ENCODE measurements at places on chromosomes 12 and 14.

DNA sequence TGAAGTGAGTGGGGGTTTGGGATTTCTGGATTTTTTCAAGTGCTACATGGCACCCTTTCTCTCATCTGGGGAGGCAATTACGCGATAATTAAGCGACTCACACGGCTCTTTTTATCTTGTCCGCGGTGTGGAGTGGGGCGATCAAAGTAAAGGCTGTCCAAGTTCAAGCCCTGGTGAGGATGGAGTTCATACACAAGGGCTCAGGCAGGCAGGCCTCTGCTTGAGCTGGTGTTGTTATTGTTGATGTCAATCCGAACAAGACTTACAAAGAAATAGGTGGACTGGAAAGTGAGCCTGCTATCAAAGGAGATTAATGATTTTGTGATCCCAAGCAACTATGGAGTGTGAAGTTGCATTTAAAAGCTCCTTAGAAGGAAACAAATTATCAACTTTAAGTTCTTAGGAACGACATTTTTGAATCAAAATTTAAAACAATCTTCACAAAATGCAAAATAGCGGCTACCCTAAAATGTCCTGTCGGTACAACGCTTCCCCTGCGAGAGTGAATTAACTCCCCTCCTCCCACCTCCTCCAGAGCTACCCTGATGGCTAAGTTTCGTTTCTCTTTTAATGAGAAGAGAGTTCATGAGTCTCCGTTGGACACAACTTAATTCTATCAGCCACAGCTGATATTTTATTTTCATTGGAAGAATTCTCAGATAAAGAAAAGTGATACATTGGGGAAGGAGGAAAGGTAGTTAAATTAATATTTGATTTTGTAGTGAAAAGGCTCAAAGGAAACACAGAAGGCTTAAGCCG lies 5.9 kb downstream of the FOXA1 start:
- no peak for DNase-seq

GRCh38 chr14:93137864-93138263 lies 22.1 kb upstream of the ITPK1 start:
- no peak for DNase-seq

- no peak for DNase-seq
Measured at GRCh38 chr14:101851736-101852405, 90.4 kb downstream of the PPP2R5C start.

DNA sequence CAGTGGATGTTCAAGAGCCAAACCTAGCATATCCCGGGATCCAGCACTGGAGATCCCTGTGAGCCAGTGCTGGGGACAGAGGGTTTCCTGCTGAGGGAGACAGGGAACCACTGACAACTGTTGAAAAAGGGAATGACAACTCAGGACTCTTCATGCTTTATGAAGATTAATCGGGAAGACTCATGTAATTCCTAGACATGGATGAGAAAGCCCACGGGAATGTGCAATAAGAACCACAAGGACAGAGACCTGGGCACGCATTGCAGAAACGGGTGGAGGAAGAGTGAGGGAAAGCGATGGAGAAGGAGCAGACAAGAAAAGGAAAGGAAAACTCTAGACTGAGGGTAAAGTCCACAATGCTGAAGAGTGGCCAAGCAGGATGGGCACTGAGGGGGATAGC lies 296.0 kb downstream of the PCNX1 start:
- no peak for DNase-seq

- no peak for DNase-seq
Measured at GRCh38 chr14:102911541-102911951, 10.9 kb upstream of the AMN start.

GRCh38 chr14:59631237-59631636 lies 54.6 kb upstream of the CCDC175 start:
- no peak for DNase-seq

DNA sequence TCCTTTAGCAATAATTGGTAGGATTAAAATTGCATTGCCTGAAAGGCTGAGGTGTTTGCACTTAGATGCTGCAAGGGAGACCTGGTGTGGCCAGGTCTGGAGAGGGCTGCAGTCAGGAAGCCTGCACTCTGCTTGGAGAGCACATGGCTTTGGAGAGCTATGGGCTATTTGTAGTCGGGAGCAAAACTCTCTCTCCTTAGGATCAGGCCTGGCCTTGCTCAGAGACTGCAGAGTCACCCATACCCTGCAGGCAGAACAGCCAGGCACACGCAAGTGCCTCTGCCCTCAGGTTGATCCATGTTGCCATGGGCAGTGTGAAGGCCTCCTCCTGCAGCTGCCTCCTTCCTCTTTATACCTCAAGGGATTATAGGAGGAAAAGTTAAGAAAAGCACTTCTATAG lies 26.8 kb downstream of the CKB start:
- no peak for DNase-seq

GRCh38 chr14:62921466-62921865 lies 123.8 kb downstream of the KCNH5 start:
- DNase-seq = no peak

DNA sequence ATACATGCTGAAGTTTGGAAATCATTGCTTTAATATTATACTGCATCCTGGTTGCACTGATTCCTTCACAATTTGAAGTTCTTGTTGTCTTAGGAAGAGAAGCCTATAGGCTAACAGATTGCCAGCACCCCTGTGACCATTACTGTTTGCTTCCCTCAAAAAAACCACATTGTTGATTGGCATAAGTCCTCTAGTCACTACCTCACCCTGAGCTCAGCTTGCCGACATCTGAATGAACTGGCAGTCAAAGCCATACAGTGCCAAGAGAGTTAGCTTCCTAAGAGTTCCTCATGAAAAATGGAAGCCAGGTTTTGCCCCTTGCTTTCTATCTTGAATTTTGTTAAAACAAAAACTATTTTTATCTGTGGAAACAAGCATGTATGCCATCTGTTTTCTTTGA lies 276.1 kb downstream of the SYT1 start:
- DNase-seq = no peak

- DNase-seq = no peak
Measured at GRCh38 chr12:119989731-119990381, 820 bp downstream of the BICDL1 start.

GRCh38 chr12:121224591-121224990 lies 14.7 kb downstream of the P2RX4 start:
- DNase-seq = no peak

DNA sequence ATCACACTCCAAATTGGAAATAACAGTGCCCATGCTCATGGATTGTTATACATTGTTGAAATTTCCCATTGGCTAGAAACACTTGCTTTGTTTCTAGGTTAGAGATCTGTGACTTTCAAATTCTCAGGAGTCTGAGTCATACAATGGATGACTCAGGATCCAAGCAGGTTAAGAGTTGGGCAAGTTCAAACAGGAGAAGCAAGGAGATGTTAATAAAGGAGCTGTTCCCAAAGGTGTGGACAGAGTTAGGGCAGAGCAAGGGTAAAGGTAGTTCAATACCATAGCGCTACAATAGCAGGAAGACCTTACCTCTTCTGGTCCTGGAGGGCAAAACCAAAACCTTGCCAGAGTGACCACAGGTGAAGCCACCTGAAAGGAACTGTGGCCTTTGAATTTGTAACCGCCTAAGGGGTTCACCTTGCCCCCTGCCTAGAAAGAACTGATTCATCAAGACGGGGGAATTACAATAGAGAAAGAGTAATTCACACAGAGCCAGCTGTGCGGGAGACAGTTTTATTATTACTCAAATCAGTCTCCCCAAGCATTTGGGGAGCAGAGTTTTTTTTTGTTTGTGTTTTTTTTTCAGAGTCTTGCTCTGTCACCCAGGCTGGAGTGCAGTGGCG lies 4.2 kb upstream of the AMN1 start:
- no peak for DNase-seq

- DNase-seq = no peak
Measured at GRCh38 chr12:93804392-93805179, 127.4 kb downstream of the CRADD start.

DNA sequence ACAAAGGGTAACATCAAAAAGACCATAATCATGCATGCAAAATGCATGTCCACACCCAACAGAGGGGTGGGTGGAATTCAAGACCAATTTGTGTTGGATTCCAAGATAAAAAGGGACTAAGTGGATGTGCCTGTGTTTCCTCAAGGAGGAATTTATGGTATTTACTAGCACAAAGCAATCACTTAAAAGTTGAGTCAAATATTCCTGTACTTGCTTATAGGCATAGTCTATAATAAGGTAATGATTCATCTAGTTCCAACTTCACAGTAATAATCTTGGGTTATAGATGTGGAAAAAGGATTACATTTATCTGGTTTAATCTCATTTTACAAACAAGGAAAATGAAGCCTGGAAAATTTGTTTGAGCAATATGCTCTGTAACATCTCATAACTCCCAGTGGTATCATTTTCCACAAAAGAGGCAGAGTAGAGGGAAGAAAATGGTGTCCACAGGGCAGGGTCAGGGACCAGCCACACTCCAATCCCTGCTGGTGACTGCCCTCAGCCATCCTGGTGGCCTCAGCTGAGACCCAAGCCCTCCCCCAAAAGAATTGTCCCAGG lies 80.8 kb upstream of the REP15 start:
- DNase-seq = no peak

GRCh38 chr12:110742096-110742717 lies 484 bp downstream of the PPP1CC start:
- no peak for DNase-seq

- DNase-seq = no peak
Measured at GRCh38 chr14:54627219-54627539, 60.3 kb downstream of the SAMD4A start.

GRCh38 chr12:84772281-84772680 lies 140.3 kb downstream of the SLC6A15 start:
- no peak for DNase-seq

DNA sequence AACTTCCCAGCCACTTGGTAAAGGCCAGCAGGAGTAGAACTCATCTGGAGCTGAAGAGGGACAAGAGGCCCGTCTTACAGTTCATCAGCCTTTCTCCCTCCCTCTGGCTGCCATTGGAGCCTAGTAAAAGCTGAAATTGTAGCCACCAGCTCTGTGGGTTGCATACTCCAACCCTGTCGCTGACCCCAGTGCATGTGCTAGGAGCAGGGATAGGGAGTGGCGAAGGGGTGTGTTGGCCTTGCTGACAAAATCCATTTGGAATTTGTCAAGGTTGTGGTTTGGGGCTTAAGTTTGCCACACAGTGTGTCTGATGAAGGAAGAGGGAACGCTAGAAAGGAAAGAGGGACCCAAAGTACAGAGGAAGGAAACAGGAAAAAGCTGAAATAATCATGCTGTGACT lies 4.0 kb upstream of the ARF3 start:
- no peak for DNase-seq

DNA sequence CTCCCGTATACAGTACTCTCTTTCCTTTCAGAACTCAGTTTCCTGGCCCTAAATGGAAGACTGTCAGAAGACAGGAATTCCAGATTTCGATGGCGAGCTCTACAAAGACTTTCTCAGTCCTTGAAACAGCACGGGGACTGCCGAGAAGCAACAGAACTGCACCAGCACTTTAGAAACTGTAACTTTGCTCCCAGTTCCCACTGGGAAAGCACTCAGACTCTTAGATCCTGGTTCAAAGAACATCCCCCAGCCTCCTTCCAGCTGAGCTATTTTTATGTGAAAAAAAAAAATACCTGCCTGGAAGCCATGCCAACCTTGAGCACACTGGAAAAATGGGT lies 1.8 kb downstream of the PXN start:
- no peak for DNase-seq

GRCh38 chr14:73879027-73879426 lies 7.6 kb upstream of the ZNF410 start:
- DNase-seq = no peak

- DNase-seq = no peak
Measured at GRCh38 chr12:5921027-5921909, 23.8 kb downstream of the ANO2 start.

- no peak for DNase-seq
Measured at GRCh38 chr12:89768586-89769482, 60.2 kb upstream of the ATP2B1 start.

GRCh38 chr14:104845834-104846441 lies 19.1 kb upstream of the CEP170B start:
- DNase-seq = no peak

DNA sequence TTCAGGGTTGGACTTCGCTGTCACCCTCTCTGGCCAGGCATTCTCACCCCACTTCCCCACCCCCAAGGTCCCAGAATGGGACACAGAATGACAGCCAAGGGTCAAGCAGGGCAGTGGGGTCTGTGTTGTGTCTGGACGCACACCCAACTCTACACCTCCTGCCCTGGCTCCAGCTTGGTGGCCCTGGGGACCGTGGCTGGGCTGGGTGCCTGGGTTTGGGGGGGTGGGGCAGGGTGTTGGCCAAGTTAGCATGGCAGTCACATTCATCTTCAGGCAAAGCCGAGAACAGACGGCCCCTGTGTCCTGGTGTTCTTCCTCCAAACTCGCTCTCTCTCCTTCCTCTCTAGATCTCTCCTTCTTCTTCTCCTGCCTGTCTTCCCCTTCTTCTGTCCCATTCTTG lies 5.6 kb downstream of the LRP1 start:
- no peak for DNase-seq

DNA sequence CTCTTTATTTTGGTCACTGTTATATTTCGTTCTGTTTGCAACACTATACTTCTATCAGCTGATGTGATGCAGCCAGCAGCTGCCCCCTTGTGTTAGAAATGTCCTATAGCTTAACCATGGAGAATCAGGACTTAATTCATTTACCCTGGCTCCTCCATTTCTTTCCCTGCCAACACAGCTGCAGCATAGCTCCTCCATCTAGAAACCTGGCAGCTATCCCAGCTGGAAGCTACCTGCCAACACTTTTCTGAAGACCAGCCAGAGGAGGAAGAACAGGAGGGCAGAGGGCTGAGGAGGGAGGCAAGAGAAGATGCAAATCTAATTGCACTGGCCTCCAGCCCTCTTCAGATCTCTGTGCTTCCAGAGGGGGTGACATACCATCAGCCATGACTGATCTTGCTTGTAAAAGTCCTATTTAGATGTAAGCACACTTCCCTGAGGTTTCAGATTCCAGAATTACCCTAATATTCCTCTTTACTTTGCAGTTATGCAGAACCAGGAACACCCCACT lies 156.8 kb upstream of the TMEM260 start:
- DNase-seq = no peak

DNA sequence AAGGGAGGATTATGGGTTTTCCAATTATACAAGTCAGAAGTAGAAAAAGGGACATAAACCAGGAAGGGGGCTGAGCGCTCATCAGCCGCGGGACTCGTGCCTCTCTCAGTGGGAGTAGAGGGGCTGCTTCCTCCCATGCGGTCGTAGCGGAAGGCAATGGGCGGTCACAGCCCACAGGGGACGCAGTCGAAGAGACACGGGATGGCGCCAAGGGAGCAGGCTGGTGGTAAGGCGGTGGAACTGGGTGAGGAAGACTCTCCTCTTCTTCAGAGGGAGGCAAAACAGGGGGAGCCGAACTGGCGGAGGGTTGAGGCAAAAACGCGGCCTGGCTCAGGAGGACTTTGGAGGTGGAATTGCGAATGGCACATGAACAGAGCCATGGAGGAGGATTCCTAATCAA lies 677.7 kb downstream of the TMEM121 start:
- DNase-seq = no peak

DNA sequence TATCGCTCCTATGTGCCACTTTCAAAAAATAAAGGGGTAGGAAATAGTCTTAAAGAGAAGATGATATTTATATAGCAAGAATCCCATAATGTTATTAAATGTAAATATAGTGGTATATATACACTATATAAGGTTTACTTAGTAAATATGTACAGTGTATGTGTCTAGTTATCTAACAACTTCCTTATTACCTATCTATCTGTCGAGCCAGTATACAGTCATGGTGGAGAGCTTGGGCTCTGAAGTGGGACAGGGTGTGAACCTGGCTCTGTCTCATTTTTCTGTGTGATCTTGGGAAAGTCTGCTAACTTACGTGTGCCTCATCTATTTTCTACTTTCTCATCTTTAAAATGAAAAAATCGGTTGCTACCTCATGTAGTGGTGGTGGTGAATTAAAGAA lies 62.8 kb upstream of the SINHCAF start:
- DNase-seq = no peak

- no peak for DNase-seq
Measured at GRCh38 chr12:124033859-124034258, 60.8 kb downstream of the ZNF664 start.
